ENCODE measurements at places on chromosomes 16 and 17. TPM values are rescaled to one million over a fixed set of nuclear protein-coding genes. Genes with fewer than 3 reads are reported as not detected.
A peak's percentile ranks its signal among the peaks of the same experiment; 100 is the strongest.

- no peak for DNase-seq
These were observed 220.6 kb downstream of the HS3ST4 start for GRCh38 chr16:25912321-25912720.

GRCh38 chr17:2025220-2025621, at the start of gene RTN4RL1:
Gene RTN4RL1, minus strand, starts transcription at chr17:2025334. Its CDS starts 469 bp downstream, at chr17:2024865.
- peak; percentile 81 for DNase-seq

GRCh38 chr17:65533852-65534457, 27.5 kb downstream of the AXIN2 start:
- no peak for DNase-seq

GRCh38 chr16:2078096-2078495, 30.3 kb downstream of the TSC2 start:
- DNase-seq, result no peak

DNA sequence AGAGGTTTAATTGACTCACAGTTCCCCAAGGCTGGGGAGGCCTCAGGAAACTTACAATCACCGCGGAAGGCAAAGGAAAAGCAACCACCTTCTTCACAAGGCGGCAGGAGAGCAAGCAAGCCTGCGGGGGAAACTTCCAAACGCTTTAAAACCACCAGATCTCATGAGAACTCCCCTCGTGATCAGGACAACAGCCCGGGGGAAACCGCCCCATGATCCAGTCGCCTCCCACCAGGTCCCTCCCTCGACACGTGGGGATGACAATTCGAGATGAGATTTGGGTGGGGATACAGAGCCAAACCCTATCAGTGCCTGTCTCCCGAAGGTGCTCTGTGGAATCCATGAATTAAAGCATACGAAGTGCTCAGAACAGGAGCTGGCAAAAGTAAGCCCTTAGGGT, 43.9 kb upstream of the ABR start:
- DNase-seq, result no peak

GRCh38 chr16:85777583-85778310, 21.6 kb downstream of the EMC8 start:
- no peak for DNase-seq

GRCh38 chr16:70433458-70434103, 5.3 kb downstream of the ST3GAL2 start:
- DNase-seq, result peak; percentile 84

- no peak for DNase-seq
These were observed 32.1 kb upstream of the CDH3 start for GRCh38 chr16:68612996-68613395.

DNA sequence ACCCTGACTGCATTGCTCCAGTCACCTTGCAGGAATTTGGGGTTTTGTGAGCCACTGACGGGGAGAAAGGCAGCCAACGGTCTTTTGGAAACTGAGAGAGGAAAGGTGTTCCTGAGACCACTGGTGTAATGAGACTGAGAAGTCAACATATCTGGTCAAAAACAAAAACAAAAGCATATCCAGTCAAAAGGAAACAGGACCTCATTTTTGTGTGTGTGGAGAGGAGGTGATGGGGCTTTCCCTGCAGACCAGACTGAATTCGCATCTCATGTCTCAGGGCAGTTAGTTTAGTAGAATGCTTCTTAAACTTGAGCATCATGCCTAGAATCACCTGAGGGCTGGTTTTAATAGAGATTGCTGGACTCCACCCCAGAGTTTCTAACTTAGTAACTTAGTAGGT, 198.4 kb downstream of the COPRS start:
- no peak for DNase-seq

DNA sequence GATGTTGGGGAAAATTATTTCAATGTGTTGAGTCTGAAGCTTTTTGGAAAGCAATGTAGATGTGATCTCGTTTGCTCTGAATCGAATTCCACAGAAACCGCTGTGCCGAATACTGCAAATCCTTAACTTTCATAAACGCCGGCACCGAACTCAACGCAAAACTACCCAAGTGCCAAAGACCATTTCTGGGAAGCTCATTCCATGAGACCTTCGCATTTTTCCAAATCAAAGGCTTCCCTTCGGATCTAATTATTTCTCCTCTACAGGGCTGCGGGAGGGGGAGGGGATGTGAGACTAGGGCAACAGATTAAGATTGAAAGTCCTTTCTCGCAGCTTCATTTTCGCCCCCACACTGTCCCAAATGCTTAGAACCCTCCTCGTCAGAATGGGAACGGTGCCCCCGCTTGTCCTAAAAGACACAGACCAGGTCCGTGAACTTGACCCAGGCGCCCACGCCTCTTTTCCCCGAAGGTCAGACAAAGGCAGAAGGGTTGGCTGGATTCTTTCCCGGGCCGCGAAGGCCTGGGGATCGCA, 4.0 kb downstream of the PRAC1 start:
- DNase-seq, result peak; percentile 42

GRCh38 chr16:68528686-68529379, 10.3 kb upstream of the ZFP90 start:
- DNase-seq, result peak; percentile 92

GRCh38 chr16:10552281-10552680, 28.1 kb downstream of the EMP2 start:
- no peak for DNase-seq

DNA sequence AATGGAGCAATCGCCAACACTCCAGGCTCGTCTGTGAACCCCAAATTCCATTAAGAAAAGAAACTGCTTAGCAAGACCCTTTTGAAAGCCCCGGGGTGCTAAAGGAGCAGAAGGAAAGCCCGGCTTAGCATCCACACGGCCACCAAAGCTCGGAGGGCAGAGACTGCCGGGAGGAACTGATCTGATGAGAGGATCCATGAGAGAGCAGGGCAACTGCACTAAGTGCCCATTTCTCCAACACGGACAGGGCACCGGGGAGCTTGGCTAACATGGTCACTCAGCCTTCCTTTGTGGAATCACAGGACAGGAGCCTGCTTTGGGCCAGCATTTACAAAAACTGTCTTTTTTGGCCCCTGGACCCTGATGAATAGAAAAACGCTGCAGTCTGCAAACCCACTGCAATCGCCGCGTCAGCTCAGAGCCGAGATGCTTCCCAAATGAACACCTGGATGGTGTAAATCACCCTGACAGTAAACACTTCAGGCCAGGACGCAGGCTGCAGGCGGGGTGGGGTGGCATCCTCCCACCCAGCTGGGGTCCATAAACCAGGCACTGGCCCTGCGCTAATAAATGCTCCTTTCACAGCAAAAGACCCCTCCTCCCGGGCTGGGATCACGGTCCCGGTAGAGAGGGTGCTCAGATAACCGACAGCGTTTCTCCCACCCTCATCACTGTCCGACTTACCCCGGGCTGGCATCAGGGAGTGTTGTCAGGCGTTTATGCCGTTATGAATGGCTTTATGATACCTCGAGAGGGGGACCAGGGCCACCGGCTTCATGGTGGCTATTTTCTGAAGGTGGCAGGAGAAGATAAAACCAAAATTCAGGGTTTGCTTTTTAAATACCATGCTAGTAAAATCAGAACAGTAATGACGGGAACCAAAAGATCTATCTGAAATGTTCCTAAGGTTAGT, 299.5 kb downstream of the IRF8 start:
- DNase-seq, result peak; percentile 83

GRCh38 chr17:83192161-83192788, 112.9 kb downstream of the METRNL start:
- peak; percentile 79 for DNase-seq

DNA sequence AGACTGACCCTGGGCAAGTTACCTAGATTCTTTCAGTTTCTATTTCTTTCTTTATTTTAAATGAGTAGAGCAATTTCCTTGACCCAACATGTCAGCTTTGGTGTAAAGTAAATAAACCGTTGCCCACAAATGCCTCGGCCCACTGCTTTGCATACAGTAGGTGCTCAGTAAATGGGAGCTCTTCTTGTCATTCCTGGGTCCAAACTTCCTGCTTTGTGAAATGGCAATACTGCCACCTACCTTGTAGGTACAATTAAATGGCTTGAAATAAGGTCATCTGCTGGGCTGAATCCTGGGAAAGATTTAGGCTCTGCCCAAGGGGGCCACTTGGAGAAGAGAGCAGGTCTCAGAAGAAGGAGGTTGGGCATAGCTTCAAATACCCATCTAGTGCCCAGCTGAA, 253.0 kb downstream of the HS3ST3B1 start:
- no peak for DNase-seq

The CLDN7 gene
- total RNA-seq, result 1.9 TPM

The SNX11 gene
- 13.3 TPM for total RNA-seq

The ZFP1 gene
- 15.3 TPM for total RNA-seq

The TBX21 gene
- not detected for total RNA-seq

The NUBP1 gene
- 30.8 TPM for total RNA-seq

The USP31 gene
- 20.2 TPM for total RNA-seq

The GHDC gene
- total RNA-seq, result 76.0 TPM

The ZNF287 gene
- total RNA-seq, result 8.1 TPM

All from sigmoid colon (tissue), 7 donors.